ENCODE measurements at places on chromosomes 4 and X.

- DNase-seq = no peak
These were observed 563 bp downstream of the FAM13A start for GRCh38 chr4:89056292-89056952.

GRCh38 chrX:19739683-19740082 lies 147.7 kb downstream of the SH3KBP1 start:
- peak; percentile 66 for DNase-seq

DNA sequence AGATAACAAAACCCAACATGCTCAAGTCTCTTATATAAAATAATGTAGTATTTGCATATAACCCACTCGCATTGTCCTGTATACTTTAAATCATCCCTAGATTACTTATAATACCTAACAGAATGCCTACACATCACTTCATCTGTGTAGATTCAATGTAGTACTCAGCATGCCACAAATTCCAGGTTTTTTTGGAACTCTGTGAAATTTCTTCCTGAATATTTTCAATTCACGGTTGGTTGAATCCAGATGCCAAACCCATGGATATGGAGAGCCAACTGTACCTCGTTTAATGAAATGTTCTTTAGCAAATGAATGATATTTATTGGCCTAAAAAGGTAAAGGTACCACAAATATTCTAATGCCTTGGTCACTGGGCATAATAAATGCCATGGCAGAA lies 24.8 kb downstream of the CCNI start:
- no peak for DNase-seq

GRCh38 chr4:148296498-148296897 lies 145.7 kb downstream of the NR3C2 start:
- no peak for DNase-seq

GRCh38 chr4:75924309-75924827 lies 16.4 kb downstream of the NAAA start:
- DNase-seq = no peak

DNA sequence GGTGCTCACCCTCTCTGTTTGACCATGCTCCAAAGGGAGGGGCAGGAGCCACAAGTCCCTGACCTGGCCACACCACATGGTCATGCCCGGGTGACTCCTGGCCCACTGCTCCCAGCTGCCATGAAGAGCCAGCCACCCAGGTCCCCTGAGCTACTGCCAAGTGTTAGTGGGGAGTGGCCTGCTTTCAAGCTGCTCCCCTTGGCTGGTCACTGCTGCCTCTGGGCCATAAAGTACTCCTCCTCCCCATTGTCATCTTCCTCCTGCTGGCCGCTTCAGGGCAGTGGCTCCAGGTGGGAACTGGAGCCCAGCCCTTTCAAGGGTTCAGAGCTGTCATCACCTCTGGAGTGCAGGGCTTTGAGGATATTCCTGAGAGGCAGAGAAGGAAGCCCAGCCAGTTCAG lies 27.3 kb upstream of the RBBP7 start:
- no peak for DNase-seq

- DNase-seq = peak; percentile 39
These were observed 477 bp downstream of the FGF5 start for GRCh38 chr4:80266902-80267380.

DNA sequence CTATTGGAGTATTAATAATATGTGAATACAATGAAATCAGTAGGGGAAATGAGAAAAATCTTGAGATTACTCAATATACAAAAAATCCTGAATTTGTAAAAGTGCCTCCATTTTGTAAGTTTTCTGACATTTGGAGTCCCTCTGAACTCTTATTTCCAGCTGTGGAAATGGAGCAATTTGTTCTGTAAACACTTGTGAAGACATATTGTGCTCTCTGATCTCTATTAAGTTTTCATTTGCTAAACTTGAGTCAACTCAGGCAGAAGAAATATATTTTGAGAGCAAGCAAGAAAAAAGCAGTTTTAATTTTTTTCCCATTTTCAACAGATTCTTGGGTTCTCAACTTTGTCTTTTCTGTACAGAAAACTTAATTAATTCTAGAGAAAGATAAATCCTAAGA lies 51.4 kb upstream of the PCDH18 start:
- DNase-seq = no peak

GRCh38 chrX:41732260-41732659 lies 8.3 kb downstream of the GPR82 start:
- DNase-seq = no peak

- DNase-seq = no peak
These were observed 376.6 kb downstream of the TMA16 start for GRCh38 chr4:163871078-163871477.

DNA sequence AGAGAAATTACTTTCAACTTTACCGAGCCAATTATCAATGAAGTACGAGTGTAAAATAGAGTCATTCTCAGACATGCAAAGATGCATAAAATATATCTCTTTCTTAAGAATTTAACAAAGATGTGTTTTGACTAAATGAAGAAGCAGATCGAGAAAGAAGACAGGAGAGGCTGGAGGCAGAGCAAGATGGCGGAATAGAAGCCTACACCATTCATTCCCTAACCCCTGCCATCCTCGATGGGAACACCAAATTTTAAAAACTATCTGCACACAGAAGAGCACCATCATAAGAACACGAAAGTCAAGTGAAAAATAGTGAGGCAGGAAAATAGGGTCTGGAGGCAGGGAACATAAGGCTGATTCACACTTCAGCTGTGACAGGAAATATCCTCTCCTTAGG lies 35.0 kb downstream of the CCDC158 start:
- no peak for DNase-seq

DNA sequence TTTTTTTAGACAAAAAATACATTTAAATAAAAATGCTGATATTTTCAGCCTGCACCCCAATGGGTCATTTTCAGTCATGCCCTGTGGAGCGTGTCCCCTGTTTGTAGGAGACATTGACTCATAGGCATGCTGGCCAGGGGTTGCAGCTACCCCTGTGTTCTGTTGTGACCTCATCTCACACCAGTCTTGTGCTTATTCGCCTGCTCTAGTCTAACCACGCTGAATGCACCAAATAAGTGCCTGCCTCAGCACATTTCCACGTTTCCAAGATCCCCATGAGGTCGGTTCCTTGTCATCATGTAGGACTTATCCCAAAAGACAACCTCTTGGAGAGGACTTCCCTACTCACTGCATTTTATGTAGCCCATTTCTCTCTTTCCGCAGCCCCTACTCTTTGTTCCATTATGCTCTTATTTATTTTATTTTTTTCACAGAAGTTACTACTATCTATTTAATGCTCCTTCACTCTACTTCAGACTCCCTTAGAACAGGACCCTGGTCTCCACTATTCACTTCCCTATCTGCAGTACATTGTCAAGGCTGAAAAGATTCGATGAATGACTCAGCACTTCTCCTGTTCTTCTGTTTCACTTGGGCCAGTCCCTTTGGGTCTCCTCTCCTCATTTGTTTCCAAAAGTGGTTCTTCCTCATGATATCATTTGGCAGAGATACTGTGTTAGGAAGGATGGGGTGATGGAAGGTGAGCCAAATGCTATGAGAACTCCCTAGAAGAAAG lies 109.7 kb downstream of the MSL3 start:
- DNase-seq = no peak

GRCh38 chr4:168560184-168561180 lies 63.6 kb downstream of the PALLD start:
- DNase-seq = peak; percentile 54

GRCh38 chrX:554271-554670 lies 76.3 kb upstream of the SHOX start:
- no peak for DNase-seq

DNA sequence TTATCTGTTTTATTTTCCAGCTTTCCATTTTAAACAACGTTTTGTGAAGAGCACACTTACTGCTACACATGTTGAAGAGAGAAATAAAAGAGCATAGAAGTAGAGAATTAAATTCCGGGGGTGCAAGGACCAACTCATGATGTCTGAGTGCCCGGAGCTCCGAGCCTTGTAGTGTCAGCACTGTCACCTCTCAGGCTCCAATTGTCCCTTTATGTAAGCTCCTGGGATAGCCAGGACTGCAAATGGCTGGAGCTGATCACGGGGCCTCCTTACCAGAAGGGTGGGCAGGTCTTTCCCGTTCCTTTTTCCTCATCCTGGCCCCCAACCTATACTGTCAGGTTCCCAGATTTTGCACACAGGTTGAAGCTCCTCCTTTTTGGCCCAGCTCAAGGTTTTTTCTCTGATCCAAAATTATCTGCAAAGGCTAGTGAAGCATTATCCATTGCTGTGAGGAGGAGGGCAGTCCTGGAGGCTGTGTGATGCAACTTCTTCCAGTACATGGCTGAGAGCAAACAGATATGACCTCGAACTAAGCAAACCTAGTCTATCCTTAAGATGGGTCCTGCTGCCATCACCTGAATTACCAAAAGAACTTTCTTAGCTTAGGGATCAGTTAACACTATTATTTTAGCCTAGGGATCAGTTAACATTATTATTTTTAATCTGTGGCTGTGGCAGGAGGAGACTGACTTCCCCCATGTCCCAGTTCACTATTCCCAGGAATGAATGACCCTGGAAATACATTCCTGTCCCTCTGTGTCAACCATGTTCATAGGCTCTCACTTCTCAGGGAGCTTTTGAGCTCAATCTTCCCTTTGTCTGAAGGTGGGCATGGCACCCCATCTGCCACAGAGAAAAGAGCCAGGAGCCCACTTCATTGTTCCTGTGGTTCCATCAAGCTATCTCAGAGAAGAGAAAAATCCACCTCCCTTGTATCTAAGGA lies at the start of gene FGG:
Gene FGG, minus strand, starts transcription at position 185 of the 943 bp plus-strand sequence. Its CDS starts 47 bp downstream, at position 138.
- DNase-seq = no peak

GRCh38 chr4:164229255-164229654 lies 524.7 kb upstream of the SMIM31 start:
- no peak for DNase-seq

- no peak for DNase-seq
These were observed 43.5 kb downstream of the MID1 start for GRCh38 chrX:10576777-10577447.

- DNase-seq = no peak
These were observed 79.5 kb upstream of the IRF2 start for GRCh38 chr4:184553891-184554290.

DNA sequence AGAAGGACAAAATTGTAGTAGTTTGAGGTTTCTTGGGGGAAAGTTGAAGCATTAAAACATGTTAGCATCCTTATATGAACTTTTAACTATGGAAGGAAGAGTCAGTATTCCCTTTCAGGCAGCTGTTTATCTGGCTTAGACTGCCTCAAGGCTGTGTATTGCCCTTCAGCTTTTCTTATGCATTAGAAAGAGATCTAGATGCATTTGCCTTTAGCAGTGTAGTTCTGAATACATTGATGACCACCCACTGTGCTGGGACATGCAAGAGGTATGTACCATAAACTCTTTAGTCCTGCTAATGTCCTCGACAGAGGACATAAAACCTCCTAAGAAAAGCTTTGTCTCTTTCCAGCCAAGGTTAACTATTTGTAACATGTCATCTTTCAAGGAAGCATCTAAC lies 2.9 kb downstream of the FAM200B start:
- no peak for DNase-seq

DNA sequence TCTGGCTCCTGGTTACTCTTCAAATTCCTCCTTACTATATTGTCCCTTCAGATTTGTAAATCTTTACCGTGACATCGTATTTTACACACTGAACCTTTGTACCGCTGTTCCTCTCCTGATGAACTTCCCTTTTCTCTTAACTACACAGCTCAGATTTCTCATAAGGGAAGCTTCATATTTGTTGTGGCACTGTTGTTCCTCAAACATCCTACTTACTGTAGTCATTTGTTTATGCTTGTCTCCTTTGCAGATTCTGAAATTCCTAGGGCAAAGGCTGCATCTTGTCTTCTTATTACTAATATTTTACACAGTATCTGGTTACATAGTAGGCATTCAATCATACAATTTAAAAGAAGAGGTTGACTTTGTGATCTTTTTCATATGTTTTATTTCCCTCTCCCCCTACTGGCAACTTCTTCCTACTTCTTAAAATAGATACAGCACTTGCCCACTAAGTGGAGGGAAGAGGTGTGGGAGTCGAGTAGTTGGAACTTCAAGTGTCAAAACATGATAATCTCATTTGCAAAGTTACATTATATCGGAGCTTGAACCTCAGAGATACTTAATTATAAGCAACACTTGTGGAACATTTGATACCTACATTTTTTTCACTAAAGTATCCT lies 50.0 kb downstream of the TET2 start:
- no peak for DNase-seq

DNA sequence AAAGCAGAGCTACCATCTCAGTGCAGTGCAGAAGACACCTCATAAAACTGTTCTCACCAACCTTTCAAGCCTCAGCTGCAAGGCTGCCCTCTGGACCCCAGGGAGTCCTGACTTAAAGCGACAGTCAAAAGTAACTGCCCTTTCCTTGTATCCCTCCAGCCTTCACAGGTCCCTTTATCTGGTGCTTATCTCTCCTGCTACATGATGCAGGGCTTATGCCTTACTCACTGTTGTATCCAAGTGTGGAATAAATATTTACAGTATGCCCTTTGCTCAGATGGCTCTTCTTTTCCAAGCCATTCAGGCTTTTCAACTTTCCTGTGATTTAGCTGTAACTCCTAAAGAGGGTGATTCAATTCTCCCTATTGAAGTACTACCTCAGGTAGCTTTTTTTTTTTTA lies 92.6 kb downstream of the KDR start:
- peak; percentile 60 for DNase-seq

- DNase-seq = no peak
These were observed 120.8 kb upstream of the HS3ST1 start for GRCh38 chr4:11549525-11549924.

GRCh38 chr4:85761803-85762528 lies 287.0 kb downstream of the ARHGAP24 start:
- DNase-seq = peak; percentile 58

- no peak for DNase-seq
These were observed 24.5 kb downstream of the HTRA3 start for GRCh38 chr4:8294036-8294435.

- no peak for DNase-seq
These were observed 848 bp downstream of the ACSL4 start for GRCh38 chrX:109732017-109732801.

- no peak for DNase-seq
These were observed 553.5 kb downstream of the TRAM1L1 start for GRCh38 chr4:116531870-116532269.

GRCh38 chr4:118348886-118349285 lies 3.9 kb downstream of the PRSS12 start:
- no peak for DNase-seq

- no peak for DNase-seq
These were observed 1145.5 kb upstream of the POU3F4 start for GRCh38 chrX:82362550-82362949.

DNA sequence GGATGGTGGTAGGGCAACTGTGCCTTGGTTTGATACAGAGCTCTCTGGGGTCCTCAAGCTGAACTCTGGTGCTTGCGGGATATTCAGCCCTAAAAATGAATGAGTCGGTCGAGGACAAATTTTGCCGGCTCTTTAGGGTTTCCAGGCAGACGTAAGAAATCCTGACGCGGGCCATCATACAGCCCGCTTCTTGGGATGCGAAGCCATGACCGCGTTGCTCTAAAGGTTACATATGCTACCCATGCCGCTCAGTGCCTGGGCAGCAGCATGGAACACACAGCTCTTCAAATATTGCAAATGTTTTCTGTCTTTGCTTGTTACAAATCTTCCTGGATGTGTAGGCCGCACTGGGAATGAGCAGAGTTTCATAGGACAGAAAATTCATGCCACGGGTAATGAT lies 55.6 kb downstream of the NBDY start:
- DNase-seq = no peak
